Tibial nerve (tissue), 4 donors: ENCODE measurements at places on chromosomes 7 and 10. TPM values are rescaled to one million over a fixed set of nuclear protein-coding genes. Genes with fewer than 3 reads are reported as not detected.
A peak's percentile ranks its signal among the peaks of the same experiment; 100 is the strongest.

DNA sequence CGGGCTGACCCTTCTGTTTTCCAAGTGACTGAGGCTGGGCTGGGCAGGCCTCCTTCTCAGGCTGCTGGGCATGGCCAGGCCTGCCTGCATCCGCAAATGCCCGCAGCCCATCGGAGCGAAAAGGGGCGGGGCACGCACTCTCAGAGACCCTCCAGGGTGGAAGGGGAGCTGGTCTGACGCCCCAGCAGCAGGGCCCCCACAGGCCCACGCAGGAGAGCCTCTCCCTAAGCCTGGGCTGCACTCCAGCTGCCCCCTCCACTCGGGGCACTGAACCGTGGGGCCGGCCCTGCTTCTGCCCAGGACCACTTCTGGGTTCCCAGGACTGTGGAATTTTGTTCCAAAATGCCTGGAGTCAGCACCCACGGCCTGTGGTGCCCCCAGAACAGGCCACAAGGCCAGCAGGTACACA, 9.3 kb downstream of the ADAP1 start:
- no peaks in the 10 kb centered on the region for H3K4me1 ChIP-seq
- H3K36me3 ChIP-seq = no peaks in the 10 kb centered on the region
- DNase-seq = no peak
- H3K4me3 ChIP-seq = no peak overlapping the region

DNA sequence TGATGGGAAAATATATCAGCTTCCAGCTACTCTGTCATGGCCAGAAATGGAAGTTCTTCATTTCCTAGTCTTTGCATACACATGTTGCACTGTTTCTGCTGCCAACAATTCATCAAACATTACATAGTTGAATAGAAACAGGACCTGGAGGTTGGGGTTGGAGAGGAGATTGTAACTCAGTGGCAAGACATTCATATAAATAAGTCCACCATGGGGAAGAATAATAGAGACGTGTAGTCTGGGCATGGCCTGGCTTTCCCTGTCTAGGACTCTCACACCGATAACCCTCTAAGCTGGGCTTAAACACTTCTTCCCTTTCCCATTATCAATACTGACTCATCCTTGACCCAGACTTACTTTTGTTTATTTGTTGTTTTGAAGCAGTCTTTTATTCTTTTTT, 155.7 kb downstream of the PLPP4 start:
- H3K36me3 ChIP-seq = no peaks in the 10 kb centered on the region
- no peaks in the 10 kb centered on the region for H3K4me1 ChIP-seq
- no peaks in the 10 kb centered on the region for H3K27me3 ChIP-seq
- no peak overlapping the region for H3K4me3 ChIP-seq

DNA sequence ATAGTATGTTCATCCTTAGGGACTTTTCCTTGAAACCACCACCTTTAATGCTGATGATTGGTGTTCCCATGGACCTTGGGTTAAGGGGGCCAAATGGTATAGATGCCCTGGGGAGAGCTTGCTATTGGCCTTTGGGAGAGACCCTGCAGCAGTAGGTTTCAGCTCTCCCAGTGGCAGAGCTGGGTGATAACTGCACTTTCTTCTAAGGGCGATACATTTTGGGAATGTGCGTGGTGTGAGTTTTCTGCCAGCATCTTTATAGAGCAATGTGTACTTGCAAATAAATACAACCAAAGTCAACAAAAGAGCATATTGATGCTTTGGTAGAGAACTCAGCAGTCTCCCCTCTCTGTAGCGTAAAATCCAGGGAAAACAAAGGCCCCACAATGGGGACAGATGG, 404.1 kb downstream of the PAXIP1 start:
- H3K36me3 ChIP-seq = no peaks in the 10 kb centered on the region
- DNase-seq = no peak
- no peak overlapping the region for H3K27ac ChIP-seq
- no peak overlapping the region for H3K4me3 ChIP-seq
- no peaks in the 10 kb centered on the region for H3K27me3 ChIP-seq

GRCh38 chr10:74650613-74651012, 175.8 kb upstream of the KAT6B start:
- no peaks in the 10 kb centered on the region for H3K27me3 ChIP-seq
- DNase-seq = no peak
- no peaks in the 10 kb centered on the region for H3K4me1 ChIP-seq
- no peak overlapping the region for H3K4me3 ChIP-seq
- H3K27ac ChIP-seq = no peak overlapping the region

- H3K27me3 ChIP-seq = no peaks in the 10 kb centered on the region
- H3K4me3 ChIP-seq = no peak overlapping the region
- no peak for DNase-seq
- no peaks in the 10 kb centered on the region for H3K36me3 ChIP-seq
- H3K4me1 ChIP-seq = no peaks in the 10 kb centered on the region
These were observed 113.9 kb downstream of the ITGA8 start for GRCh38 chr10:15605740-15606369.

DNA sequence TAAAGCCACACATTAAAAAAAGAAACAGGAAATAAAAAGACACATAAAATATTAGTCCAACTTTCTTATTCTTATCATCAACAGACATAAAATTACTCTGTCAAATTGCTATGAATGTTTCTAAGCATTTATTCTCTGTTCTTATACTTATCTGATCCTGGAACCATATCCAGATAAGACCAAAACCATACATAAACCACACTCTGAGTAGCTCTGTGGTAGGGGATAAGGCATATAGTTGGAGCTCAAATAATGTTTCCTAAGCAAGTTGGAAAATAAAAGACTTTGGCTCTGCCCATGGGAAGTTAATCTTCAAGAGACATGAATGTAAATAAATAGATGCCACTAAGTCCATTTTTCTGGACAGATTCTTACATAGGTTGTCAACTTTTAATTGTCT, 103.1 kb upstream of the PLXDC2 start:
- H3K27me3 ChIP-seq = no peaks in the 10 kb centered on the region
- no peaks in the 10 kb centered on the region for H3K4me1 ChIP-seq
- no peak overlapping the region for H3K4me3 ChIP-seq

- H3K4me1 ChIP-seq = no peaks in the 10 kb centered on the region
- H3K27me3 ChIP-seq = no peaks in the 10 kb centered on the region
- no peak within 1 kb of the TSS for H3K27ac ChIP-seq
- no peak for DNase-seq
- H3K4me3 ChIP-seq = peak within 1 kb of the TSS; percentile 31
- no peaks in the 10 kb centered on the region for H3K36me3 ChIP-seq
These were observed at the start of gene PHYHIPL for GRCh38 chr10:59176241-59177030. Gene PHYHIPL (plus strand): TSS chr10:59176643. CDS start chr10:59176854, 211 bp downstream.

DNA sequence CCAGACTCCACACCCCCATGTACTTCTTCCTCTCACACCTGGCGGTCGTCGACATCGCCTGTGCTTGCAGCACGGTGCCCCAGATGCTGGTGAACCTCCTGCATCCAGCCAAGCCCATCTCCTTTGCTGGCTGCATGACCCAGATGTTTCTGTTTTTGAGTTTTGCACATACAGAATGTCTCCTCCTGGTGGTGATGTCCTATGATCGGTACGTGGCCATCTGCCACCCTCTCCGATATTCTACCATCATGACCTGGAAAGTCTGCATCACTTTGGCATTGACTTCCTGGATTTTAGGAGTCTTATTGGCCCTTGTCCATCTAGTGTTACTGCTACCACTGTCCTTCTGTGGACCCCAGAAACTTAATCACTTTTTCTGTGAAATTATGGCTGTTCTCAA, 4.8 kb downstream of the OR2A25 start:
- no peak for DNase-seq
- H3K27me3 ChIP-seq = no peaks in the 10 kb centered on the region
- no peak overlapping the region for H3K4me3 ChIP-seq
- no peaks in the 10 kb centered on the region for H3K4me1 ChIP-seq
- no peak overlapping the region for H3K27ac ChIP-seq

DNA sequence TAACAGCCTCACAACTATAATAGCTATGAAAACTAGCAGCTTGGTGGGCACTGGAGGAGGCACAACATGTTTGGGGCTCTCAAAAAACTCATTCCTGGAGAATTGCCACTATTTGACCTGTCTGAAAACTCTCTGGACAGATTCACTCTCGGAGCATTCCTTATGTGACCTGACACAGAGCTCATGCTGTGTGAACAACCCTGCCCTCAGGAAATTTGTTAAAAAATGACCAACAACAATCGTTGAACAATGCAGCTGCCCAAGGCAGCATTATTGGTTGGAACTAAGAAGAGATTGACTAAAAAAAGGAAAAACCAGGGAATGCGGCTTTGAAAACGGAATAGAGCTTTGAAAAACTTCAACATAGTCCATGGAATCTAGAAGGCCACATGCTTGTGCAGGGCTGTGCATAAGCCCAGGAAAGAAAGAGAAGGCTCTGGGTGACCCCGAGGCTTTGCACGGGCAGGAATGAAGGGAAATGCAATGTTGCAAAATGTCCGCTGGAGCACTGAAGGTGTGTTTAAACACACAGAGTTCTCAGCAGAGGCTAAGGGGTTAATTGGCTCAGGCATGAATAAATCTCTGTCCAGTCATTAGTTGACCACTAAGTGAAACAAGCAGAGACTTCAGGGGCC, 52.8 kb downstream of the NAMPT start:
- H3K36me3 ChIP-seq = no peaks in the 10 kb centered on the region
- H3K27ac ChIP-seq = no peak overlapping the region
- no peaks in the 10 kb centered on the region for H3K27me3 ChIP-seq

GRCh38 chr10:98416606-98417388, 1.8 kb upstream of the PYROXD2 start:
- peaks cover 30% of the 10 kb centered on the region for H3K4me1 ChIP-seq
- no peak for DNase-seq
- no peak overlapping the region for H3K27ac ChIP-seq
- H3K4me3 ChIP-seq = no peak overlapping the region
- peaks cover 60% of the 10 kb centered on the region for H3K36me3 ChIP-seq
- no peaks in the 10 kb centered on the region for H3K27me3 ChIP-seq

Gene DNTT
- not detected for total RNA-seq
